ENCODE measurements at places on chromosomes 7 and 10.

- no peak for DNase-seq
Observed at GRCh38 chr7:25726170-25726780, 425.7 kb upstream of the NFE2L3 start.

DNA sequence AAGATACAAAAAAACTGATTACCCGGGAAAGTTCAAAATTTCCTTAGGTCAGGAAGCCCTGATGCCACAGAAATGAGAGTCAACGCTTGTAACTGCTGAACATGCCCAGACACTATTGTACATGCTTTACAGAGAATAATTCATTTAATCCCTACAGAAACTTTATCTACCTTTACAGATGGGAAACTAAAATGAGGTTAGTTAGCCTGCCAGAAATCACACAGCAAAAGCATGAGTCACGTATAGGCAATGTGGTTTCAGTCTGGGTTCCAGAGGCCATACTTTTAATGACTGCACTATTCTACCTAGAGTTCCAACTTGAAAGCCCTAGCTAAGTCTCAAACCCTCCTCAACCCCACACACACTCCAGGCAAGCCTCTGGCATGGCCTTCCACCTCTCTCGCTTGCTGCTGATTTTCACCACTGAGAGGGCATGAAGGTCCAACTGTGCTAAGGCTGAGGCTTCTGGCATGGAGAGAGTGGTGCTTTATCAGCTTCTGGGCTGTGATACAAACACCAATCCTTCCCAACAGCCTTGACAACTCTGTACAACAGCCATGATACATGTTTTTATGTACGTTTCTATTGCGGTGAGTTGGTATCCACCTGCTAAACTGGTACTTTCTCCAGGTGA lies 1011.2 kb upstream of the GHITM start:
- DNase-seq = no peak

DNA sequence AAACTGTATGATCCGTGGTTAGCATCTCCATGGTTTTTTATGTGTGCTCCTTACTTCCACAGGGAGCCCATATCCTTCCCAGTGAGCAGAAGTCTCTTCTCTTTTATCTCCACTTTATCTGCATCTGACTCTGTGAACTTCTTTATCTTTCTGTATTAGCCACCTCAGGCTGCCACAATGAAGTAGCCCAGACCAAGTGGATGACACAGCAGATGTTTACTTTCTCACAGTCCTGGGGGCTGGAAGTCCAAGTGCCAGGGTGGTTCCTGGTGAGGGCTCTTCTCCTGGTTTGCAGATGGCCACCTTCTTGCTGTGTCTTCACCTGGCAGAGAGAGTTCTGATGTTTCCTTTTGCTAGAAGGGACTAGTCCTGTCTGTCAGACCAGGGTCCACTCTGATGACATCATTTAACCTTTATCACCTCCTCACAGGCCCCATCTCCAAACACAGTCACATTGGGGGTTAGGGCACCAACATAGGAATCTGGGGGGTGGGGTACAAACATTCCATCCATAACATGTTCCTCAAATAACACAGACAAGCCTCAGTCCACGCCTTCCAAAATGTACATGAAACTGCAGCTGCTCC lies 108.5 kb upstream of the RNF32 start:
- DNase-seq = no peak

- DNase-seq = no peak
Observed at GRCh38 chr7:42832667-42833066, 79.2 kb downstream of the C7orf25 start.
